Stimulated activated CD4-positive, alpha-beta T cell treated with anti-CD3 and anti-CD28 coated beads, Interleukin-2, amount 100 ng/mL, for 4 hours (primary cell): ENCODE measurements at places on chromosomes 13 and 19.
A peak's percentile ranks its signal among the peaks of the same experiment; 100 is the strongest.

DNA sequence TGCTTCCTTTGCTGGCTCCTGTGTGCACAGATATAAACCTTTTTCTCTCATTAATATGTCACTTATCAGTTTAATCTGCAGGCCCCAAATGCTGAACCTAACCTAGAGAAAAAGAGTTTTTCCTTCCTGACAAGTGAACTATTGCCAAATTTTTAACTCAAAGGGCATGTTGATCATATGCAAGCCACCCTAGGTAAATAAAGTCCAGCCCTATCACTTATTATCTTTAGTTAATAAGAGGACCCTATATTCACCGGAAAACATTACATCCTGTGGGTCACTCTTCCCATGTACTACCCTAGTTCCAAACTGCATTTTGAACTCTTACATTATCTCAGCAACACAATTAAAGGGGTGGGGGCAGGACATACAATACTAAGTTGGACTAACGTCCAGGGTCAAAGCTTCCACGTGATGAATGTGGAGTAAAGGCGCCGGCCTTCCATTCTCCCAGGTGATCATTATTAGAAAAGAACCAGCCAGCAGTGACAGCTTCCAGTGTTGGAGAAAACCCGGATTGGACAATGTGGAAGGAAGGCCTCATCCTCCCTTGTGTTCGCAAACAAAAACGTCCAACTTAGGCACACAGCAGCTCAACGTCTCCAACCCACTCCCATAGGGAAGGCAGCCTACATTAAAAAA, 86.6 kb downstream of the STK24 start:
- no peak for DNase-seq

- DNase-seq: no peak
Observed at GRCh38 chr13:26518451-26518959, 39.0 kb upstream of the WASF3 start.

DNA sequence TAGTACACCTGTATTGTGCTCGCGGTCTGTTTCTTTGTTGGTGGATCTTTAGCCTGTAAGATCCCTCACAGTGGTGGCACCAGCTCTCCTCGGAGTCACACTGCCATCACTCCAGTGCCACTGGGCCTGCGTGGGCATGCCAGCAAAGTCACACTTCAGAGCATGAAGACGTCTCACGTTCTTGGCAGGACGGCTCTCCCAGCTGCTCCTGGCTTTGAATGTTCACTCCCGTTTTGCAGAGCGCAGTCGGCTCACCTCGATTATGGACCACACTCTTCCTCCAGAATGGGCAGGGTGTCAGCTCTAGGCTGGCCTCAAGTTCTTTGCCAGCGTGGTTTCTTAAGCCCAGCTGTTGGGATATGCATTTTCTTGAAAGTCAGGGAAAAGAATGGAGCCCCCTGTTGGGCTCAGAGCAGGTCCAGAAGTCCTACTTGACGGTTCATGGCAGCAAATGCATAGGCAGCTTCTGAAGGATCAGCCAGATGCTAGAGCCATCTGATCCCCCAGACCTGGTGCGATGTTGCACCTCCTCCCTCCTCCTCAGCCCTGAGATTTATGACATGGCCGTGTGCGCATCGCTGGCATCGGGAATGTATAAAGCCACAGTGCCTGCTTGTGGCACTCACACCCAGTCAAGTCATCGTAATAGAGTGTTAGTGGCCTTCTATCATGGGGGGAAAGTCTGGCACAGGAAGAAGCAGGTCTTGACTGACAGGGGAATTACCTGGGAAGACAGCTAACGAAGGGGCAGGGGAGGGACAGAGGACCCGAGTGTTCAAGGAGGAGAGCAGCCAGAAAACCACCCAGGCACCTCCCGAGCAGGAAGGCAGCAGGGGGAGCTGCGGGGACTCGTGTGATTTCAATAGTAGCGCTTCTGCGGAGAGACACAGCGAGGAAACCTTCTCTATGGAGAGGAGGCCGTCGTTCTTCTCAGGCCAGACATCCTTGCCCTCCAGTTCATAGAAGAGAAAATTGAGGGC, 40.2 kb upstream of the NPAS1 start:
- DNase-seq: no peak

DNA sequence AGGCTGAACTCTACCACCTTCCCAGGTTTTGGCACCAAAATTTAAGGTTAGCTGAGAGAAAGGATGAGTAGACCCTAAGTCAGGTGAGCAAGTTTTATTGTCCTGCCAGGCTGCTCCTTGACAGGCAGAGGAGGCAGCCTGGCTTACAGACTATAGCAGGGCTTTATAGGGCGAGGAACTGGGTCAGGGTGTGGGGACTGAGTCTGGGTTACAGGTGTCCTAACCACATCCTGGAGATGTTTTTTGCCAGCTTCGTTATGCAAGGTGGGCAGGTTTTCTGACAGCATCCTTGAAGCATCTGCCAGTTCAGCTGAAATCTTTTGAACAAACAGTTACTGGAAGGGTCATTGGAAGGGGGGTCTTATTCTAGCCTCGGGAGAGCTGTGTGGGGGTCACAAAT, 905.7 kb upstream of the SLITRK5 start:
- no peak for DNase-seq

DNA sequence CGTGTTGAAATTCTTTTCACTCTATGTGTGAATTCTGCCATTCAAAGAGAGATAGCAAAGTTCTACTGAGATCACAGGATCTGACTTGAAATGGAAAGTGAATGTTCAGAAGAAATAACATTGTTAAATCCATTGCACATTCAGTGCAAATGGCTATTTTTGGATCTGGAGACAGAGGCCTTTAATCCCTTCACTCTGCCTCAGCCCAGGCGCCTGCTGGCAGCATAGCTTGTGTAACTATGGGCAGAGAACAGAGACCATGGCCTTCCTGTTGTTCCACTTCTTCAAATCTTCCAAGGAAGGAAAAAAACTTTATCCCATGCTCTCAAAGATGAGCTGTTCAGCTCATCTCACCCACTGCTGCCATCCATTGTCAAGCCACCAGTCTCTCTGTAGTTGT, 265.4 kb downstream of the LMO7 start:
- no peak for DNase-seq

- no peak for DNase-seq
Observed at GRCh38 chr13:98274921-98275487, 97.9 kb upstream of the RNF113B start.

DNA sequence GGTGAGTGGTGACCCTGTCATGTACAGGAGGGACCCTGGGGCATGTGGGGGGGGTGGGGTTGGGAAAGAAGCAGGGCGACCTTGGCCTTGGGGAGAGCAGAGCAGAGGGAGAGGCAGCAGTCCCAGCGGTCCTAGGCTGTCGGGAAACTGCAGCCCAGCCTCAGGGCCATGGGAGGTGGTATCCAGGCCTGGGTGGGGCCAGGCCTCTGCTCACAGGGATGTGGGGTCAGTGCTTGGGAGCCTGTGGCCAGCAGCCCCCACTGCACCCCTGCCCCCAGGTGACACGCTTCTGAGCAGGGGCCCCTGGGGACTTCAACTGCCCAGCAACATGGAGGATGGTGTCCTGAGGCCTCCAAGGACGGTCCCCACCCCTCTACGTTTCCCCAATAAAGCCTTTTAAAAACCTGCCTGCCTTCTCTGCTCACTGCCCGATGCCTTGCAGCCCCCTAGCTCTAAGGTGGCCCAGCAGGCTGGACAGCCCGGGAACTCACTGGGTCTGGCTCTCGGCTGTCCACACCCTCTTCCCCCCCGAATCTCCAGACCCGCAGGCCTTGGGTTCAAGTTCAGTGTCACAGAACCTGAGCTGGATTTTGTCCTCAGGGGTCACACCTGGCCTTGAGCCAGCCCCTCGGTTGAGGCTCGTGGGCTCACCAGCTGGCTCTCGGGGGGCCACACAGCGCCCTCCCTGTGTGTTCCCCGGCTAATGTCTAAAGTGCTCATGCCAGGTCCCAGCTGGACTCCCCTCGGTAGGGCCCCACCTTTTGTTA, 6.9 kb downstream of the PNKP start:
- no peak for DNase-seq

DNA sequence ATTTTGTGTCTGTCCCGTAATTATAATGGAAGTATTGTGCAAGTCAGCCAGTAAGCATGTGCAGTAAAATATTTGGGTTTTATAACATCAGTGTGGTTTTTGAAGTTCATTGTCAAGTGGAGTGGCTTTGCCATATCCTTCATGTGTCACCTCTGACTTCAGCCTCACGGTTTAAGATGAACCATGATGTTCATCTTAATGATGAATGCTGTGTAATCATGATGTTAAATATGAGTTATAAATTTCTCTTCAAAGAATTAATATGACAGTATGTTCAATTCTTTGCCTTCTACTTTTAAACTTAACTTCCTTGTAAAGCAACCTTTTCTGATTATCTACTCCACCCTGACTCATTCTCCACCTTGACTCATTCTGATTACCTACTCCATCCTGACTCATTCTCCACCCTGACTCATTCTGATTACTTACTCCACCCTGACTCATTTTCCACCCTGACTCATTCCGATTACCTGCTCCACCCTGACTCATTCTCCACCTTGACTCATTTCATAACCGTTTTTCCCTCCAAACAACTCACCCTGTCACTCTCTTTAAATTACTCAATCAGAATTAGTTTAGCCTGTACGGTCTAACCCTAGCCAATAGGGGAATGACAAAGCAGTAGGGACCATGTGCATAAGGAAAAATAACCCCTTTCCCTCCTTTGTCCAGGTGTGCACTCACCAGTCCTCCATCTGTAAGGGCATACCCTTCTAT, 50.3 kb upstream of the ANKRD10 start:
- peak; percentile 2 for DNase-seq

- no peak for DNase-seq
Observed at GRCh38 chr13:34578471-34578870, 363.6 kb upstream of the NBEA start.

GRCh38 chr19:19063183-19064097, at the start of gene SLC25A42:
Gene SLC25A42 (plus strand): TSS chr19:19063994. CDS start chr19:19096125, 32,131 bp downstream.
- DNase-seq: peak; percentile 97

- no peak for DNase-seq
Observed at GRCh38 chr13:31223640-31224039, 23.9 kb downstream of the B3GLCT start.

GRCh38 chr19:54684527-54684926, 21.7 kb downstream of the LILRB4 start:
- no peak for DNase-seq

DNA sequence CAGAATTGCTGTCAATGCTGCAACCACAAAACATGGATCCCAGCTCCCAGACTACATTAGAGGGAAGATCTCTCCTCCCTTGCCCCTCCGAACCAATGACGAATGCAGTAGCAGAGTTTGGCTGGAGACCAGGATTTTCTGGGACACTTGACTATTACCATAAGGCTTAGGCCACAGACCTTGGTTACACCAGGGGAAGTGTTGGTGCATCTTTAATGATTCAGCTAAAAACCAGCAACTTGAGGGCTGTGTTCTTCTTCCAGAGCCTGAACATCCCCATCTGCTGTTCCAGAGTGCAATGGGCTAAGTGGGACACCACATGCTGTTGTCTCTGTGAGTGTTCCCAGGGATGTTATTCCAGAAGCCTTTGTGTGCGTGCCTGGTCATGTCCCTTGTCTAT, 528.2 kb downstream of the LMO7 start:
- DNase-seq: no peak

- no peak for DNase-seq
Observed at GRCh38 chr13:98825659-98826058, 73.2 kb upstream of the SLC15A1 start.

DNA sequence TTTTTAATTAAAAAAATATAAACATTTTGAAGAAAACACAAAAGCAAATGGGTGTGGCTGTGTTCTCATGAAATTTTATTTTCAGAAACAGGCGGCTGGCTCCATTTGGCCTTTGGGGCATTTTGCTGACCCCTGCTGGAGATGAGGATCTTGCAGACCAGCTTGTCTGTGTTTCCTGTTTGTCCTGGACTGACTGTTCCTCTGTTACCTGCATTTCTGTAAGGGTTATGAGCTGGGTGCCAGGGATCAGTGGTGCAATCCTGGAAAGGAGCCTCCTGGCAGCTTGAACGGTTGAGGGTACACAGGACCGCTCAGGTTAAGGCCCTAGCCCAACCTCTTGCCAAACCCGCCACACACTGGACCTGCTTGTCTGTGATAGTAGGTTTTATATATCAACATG, 49.9 kb downstream of the ZNF787 start:
- no peak for DNase-seq

DNA sequence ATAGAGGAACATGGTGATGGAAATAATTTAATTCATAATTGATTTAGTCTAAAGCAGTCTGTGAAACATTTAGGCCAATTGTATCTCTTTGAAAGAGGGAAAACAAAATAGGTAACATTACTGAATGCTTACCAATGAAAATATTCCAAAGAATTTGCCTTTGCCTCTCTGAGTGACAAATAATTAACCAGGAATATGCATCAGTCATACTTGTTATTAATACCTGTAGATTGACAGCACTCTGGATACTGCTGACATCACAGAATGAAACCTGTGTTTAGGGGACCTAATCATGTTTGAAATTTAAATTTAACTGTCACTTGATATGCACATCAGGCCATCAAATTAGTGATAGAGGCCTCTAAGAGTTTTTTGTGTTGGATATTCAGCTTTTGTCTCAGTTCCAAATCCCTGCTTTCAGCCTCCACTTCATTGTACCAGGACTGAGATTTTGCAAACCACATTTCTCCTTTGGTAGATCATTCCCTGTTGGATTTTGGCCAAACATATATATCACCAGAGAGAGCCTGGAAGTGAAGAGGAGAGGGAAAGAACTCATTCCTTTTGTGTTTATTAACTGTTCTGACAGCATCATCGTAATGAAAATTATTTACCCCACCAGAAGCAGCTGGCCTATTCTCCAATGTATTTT, 64.8 kb upstream of the KLHL1 start:
- DNase-seq: no peak

DNA sequence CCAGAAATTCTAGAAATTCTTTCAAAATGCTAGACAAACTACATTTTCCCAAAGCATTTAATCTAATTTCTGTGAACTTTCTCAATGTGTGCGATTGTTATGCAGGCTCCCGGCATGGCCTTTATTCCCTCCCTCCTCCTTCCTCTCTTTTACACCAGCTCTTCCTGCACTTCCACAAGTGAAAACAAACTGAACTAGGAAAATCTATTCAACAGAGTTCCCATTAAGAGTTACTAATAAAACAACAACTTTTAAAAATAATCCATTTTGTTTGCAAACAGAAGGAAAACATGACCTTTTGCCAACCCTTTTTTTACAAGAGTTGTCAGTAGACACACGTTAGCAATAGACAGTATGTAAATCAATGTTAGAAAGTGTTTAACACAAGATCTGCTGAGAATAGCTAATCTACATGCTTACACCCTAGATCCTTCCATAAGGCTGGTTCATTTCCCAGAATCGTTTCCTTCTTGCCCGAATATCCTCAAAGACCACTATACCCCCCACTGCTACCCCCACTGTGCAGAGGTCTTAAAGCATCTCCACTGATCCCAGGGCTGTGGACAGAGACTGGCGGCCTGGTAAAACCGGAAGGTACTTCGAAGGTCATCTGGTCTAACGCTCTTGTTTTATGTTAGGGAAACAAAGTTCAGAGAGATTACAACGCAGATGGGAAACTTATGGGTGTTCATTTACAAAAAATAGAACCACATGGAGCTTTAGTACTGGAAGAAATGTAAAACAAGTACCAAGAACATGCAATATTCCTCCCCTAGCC, 98.0 kb downstream of the FOXO1 start:
- no peak for DNase-seq

DNA sequence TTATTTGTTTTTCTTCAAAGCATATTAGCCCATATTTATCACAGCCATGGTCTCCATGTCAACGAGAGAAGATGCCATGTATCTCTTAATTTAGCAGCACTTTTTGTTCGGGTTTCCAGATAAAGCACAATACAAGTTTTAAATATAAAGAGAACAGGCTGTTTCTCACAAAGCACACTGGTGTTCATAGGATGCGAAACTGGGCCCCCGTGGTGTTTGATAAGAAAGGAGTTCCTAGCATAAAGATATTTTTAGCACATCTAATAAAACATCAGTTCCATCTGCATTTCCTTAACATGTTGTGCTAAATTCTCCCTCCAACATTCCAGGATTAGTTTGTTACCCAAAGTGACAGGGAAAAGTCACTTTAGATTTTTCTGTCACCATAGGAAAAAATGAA, 72.4 kb upstream of the EDNRB start:
- no peak for DNase-seq
